ENCODE measurements at places on chromosomes 6 and 20.

DNA sequence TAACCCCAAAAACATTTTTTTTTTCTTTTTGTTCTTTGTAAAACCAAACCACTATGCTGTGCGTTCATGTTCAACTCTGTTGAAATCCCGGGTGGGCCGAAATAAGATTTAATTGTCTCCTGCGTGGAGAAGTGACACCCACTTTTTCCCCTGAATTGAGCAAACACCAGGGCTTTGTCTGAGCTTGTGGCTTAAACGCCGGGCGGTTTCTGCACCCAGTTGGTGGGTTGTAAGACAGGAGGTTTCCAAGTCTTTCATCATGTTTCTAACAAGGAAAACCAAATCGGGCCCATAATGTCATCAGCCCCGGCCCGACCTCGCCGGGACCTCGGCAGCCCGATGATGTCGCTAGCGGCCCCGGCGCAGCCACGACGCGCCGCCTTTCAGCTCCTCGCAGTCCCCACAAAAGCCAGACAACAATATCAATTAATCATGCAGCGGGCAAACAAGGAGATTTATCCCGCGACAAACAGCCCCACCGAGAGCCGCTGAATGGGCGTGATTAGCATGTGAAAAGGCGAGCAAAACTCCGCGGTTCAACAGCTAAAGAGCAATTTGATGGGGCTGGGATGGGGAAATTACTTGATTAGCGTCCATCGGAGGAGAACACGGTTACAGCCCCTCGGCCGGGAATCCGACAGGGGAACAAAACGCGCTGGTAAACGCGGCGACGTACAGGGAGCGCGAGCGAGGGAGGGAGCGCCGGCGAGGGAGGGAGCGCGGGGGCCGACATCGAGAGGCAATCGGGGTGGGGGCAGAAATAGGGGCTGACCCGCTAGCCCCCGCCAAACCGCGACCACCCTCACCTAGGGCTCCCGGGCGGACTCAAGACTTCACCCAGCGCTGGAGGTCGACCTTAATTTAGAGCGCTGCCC lies 5.3 kb downstream of the LINC00237 start:
- no peak for DNase-seq

GRCh38 chr6:28838289-28838633 lies 85.5 kb downstream of the TRIM27 start:
- DNase-seq, result no peak

DNA sequence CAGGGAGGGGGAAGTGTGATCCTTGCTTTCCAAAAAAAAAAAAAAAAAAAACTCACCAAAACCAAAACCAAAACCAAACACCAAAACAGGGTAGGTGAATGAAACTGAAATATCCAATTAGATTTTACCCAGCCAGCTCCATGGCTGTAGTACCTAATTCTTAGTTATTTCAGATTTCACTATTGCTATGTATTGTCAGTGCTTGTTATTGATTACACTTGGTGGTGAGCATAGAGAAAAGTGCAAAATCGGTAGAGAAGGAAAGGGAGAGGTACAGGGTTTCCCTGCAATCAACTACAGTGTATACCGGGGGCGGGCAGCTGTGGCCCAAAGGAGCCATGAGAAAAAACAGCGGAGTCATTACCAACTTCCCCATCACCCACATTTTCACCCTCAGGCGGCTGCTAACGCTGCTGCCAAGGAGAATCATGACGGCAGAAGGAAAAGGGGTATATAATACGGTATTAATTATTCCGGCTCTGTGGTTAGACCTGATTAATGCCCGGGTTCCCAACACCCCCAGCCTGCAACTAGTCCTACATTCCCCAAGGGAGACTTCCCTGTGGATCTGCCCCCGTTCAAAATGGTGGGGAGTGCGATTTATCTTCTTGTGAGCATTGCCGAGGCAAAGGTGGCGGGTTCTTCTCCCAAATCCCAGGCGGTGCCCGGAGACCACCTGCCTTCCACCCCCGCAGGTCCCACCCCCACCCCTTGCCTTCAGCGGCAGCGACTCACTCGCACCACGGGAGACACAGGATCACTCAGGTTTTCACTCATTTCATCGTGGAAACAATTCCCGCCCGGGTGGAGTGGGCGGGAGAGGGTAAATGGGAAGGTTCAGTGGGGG lies at the start of gene C6orf62:
TSS of gene C6orf62 (minus strand) at position 30 of the 847 bp plus-strand sequence. CDS start 486 bp downstream, outside the sequence.
- no peak for DNase-seq

- no peak for DNase-seq
Measured at GRCh38 chr6:168500519-168500918, 59.5 kb downstream of the SMOC2 start.

- no peak for DNase-seq
Measured at GRCh38 chr6:854406-855118, 161.6 kb upstream of the EXOC2 start.

DNA sequence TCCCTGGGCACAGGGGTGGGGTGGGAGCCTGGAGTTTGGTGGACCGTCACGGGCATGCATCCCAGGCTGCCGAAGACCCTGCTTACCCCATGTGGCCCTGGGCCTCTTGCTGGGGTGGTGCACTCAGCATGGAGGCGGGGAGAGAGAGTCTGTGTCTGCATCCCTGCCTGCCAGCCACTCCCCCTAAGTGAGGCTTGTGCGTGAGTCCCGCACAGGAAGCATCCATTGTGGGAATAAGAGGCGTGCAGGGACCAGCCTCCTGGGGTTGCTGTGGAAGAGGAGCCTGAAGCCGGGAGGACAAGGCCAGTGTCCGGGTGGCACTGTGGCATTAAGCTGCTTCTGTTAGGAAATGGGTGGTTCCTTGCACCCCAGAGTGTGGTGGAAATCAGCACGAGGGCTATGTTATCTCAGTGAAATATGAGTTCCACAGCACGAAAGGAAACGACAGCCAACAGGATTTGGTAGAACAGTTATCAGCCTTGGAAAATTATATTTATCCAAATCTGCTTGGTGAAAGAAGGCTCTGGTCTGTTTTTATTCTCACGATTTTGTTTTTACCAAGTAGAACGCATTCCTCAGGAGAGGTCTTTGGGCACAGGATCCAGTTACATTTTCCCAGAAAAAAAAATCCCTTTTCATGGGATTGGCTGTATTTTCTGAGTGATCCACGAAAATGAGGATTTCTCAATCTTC lies 35.7 kb downstream of the CDH4 start:
- no peak for DNase-seq

GRCh38 chr20:58852543-58853271 lies at the start of gene GNAS:
GNAS (plus strand) TSS chr20:58852716.
- no peak for DNase-seq

DNA sequence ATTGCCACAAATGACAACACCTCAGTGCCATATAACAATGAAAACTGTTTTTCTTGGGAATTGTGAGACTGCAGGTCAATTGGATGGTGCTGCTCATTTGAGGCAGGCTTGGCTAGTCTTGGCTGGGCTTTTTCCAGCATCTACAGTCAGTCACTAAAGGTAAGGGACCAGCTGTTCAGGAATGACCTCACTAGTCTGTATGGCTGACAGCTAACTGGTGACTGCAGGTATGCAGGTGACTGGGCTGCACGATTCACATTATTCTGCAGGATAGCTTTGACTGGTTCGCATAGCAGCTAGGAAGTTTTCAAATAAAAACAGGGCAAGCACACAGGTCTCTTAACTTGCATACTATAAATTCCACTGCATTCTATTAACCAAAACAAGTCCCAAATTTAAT lies 22.1 kb upstream of the HMGCLL1 start:
- DNase-seq, result no peak

GRCh38 chr6:38311201-38311600 lies 328.5 kb downstream of the BTBD9 start:
- no peak for DNase-seq

DNA sequence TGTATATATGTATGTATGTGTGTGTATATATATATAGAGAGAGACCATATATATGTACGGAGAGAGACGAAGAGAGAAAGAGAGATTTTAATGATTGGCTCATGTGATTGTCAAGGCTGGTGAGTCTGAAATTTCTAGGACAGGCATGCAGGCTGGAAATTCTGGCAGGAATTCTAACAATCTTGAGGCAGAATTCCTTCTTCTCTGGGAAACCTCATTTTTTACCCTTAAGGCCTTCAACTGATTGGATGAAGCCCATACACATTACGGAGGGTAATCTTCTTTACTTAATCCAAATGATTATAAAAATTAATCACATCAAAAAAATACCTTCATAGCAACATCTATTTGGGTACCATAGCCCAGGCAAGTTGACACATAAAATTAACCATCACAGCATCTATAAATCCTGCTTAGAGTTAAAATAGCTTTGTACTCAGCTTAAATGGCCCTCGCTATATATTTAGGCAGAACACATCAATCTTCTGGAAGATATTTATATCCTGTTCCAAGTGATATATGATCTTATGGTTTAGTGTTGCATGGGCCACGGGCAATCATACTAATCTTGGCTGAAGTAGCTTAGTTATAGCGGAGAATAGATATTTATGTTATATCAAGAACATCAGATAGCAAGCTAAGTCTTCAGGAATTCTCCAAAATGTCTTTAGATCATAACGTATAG lies 36.6 kb downstream of the ABRACL start:
- DNase-seq, result no peak

DNA sequence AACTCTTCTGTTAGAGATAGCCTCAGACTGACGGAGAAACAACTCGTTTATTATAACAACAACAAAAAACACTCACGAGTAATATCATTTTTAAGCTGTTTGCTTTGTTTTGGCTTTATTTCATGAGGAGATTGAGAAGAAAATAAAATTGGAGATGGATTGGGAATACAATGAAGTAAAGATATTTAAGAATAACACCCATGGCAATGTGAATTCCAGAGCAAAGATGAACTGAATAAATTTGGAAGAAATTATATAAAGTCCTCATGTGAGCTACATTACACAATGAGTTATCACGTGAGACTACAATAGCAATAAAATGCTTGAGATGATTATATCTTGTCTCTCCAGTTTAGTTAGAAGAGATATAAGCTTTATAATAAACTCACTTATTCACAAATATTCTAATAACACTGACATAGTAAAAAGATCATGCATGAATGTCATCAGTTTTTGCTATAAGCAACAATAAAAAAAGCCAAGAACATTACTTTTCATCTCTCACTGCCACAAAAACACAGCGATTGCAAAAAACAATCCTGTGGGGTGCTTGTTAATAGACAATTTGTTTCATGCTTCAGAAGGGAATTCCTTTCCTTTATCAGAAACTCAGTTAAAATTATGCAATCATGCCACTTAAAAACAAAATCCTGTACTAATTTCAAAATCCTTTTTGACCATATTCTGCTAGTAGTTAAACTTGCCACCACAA lies 696.7 kb upstream of the MARCKS start:
- DNase-seq, result no peak

- DNase-seq, result no peak
Measured at GRCh38 chr20:20251836-20252235, 116.1 kb upstream of the INSM1 start.

- DNase-seq, result no peak
Measured at GRCh38 chr6:105485456-105485855, 82.6 kb upstream of the PREP start.

- DNase-seq, result no peak
Measured at GRCh38 chr20:53841741-53842140, 228.7 kb downstream of the BCAS1 start.

- no peak for DNase-seq
Measured at GRCh38 chr20:31838646-31839292, 6.6 kb downstream of the FOXS1 start.

GRCh38 chr6:106125925-106126435 lies 39.8 kb downstream of the PRDM1 start:
- no peak for DNase-seq

DNA sequence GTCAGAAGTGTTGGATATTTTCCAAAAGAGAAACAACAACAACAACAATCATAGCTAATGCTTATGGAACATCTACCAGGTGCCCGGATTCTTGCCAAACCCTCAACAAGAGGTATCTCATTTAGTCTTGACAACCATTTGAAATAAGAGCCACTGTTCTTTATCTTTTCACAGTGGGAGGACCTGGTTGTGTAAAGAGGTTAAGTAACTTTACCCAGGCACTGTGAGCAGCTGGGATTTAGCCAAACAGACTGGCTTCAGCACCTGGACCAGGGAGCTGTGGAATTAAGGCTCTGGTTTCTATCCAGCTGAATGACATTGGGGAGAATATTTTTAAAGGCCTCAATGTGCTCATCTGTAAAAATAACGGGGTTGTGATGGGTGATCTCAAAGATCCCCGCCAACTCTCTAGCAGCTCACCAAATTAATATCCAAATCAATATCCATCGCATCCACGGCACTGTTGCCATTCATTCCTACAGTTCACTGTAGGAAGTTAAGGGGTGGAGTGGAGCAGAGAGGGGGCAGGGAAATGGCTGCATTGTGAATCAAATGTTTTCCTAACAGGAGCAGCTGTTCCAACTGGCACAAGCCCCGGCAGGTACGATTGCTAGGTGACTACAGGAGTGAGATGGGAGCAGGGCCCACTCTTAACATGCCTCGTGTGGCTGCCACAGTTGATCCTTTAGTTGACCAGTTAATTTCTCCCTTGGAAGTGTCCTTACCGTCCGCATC lies 61.8 kb downstream of the GCNT2 start:
- DNase-seq, result no peak

DNA sequence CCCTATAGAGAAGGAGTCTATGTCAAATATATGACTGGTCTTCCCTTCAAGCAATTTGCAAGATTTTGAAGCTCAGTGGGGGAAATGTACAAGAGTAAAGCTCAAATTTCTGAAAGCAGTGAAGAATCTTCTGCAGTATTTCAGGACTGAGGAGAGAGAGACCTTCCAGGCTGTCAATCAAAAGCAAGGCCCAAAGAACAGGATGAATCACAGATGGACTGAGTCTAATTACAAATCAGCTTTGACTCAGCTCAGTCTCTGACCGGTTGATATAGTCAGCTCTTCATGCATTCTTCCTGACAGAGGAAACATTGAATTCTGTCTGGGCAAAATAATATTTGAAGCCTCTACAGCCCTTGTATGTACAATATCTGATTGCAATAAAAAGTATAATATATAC lies 7.7 kb upstream of the HTR1B start:
- DNase-seq, result no peak

DNA sequence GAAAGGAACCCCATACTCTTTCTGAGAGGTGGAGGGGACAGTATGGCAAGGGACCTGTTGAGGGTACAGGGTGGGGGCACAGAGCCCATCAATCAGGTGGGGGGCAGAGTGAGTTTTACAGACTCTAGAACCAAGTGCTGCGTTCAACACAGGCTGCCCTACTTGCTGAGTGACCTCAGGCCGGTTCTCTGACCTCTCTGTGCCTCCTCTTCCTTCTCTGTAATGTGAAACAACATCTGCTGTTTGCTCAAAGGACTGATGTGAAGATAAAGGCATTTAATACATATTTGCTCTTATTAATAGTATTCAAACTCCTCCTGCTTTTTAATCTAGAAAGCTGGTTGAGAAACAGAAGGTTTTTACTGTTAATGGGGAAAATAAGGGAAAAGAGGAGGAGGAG lies 25.9 kb upstream of the APMAP start:
- DNase-seq, result no peak

- no peak for DNase-seq
Measured at GRCh38 chr20:4951299-4951698, 50.0 kb downstream of the SLC23A2 start.

GRCh38 chr6:7126754-7127153 lies 19.0 kb downstream of the RREB1 start:
- no peak for DNase-seq

- DNase-seq, result no peak
Measured at GRCh38 chr20:43541214-43541613, 17.6 kb upstream of the SGK2 start.

GRCh38 chr20:47791084-47791599 lies 5.9 kb upstream of the SULF2 start:
- DNase-seq, result no peak

GRCh38 chr6:166903027-166903426 lies 53.3 kb downstream of the RNASET2 start:
- no peak for DNase-seq

- peak; percentile 33 for DNase-seq
Measured at GRCh38 chr6:34189806-34190503, 44.1 kb upstream of the GRM4 start.

Data from CMK (cell line).